ENCODE measurements at places on chromosomes 7 and 10.

DNA sequence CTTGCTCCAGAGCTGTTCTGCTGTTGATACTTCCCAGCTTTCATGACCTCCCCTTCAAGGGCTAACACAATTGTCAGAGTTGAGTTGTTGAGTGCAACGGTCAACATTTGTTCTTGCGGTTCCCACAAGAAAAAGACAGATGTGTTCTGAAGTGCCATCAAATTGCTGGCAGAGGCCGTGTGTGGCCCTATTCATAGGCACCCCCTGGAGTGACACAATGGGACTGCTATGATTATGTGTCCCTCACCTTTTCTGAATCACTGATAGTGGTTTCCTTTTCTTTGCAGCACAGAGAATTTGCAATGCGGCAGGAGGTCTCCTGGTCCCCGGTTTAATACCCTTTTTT, 5.8 kb upstream of the IGFBP1 start:
- no peak for DNase-seq

DNA sequence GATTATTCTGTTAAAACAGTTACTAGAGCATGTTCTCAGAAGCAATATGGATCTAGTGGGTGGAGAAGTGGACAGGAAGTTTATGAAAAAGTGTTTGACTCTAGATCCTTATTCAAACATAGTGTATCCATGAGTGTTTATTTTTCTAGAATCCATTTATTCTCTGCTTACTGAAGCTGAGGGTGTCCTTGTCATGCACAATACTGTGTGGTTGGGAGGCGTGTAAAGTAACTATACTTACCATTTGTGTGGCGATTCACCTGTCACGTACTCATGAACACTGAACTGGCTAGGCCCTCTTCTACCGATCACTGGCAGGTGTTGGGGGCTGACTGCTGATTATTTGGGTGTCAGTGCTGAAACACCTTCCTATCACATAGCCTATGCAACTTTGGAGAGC, 74.0 kb downstream of the POU6F2 start:
- no peak for DNase-seq

- DNase-seq, result no peak
These were observed 219.7 kb downstream of the CREB5 start for GRCh38 chr7:28631995-28632394.

DNA sequence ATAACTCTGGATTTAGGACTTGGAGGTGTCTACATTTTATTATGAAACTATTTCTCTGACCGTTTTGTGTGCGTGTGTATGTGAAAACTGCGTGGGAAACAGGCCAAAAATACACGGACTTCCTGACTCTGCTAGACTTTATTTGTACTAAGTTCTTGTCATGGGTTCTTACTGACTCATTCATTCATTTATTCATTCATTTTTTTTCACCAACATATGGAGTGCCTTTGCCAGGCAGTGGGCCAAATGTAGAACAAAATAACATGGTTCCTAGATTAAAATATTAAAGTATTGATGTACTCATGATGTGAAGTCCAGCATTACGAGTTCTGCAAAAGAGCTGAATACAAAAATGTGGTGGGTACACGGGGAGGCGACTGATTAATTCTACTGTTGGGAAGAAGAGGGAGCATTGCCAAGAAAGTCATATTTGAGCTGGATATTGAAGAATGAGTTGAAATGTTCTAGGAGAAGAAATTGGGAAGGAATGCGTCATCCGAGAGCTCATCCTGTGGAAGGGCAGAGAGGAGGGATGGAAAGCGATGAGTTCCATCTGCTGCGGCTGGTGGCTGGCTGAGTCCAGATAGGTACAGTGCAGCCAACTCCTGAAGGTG, 24.6 kb downstream of the CACNB2 start:
- DNase-seq, result no peak

DNA sequence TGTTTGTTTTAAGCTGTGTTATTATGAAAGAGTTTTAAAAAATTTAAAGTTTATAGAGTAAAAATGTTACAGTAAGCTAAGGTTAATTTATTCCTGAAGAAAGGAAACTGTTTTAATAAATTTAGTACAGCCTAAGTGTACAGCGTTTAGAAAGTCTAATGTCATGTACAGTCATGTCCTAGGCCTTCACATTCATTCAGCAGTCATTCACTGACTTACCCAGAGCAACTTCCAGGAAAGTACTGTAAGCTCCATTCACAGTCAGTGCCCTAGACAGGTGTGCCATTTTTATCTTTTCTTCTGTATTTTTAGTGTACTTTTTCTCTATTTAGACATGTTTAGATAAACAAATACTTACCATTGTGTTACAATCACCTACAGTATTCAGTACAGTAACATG, 126.8 kb downstream of the TPK1 start:
- DNase-seq, result no peak

DNA sequence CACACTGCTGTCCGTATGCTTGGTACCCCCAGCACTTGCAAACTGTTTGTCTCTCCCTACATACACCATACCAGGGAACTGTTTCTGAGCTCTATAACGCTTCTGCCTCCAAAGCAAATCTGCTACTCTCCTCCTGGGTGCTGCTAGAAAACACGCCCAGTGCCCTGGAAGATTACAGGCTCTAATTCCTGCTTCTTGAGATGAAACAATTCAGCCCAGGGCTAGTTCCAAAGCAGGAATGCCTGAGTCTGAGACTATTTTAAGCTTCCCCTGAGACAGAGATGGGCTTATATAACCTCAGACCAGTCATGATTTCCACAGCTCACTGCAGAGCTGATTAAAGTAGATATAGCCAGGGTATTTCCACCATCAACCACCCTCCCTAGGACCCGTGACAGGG, 327.1 kb downstream of the GPR158 start:
- DNase-seq, result no peak

DNA sequence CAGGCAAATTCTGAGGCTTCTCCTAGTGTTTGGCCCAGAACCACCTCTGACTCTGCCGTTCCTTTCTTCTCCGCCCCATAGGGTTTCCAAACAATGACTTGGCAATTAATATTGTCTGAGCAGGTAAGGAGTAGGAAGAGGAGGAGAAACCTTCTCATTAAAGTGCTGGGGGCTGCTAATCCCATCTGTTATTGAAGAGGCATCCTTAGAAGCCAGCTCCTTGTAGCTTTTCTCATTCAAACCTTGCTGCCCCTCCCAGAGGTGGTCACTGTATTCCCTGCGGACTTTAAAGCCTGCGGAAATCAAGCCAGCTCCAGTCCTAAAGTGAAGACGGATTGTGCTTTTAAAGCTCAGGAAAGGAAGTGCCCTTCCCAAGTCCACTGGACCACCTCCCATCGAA, 1.4 kb upstream of the NKX1-2 start:
- no peak for DNase-seq

- DNase-seq, result no peak
These were observed 9.6 kb downstream of the EMX2 start for GRCh38 chr10:117552156-117552631.

DNA sequence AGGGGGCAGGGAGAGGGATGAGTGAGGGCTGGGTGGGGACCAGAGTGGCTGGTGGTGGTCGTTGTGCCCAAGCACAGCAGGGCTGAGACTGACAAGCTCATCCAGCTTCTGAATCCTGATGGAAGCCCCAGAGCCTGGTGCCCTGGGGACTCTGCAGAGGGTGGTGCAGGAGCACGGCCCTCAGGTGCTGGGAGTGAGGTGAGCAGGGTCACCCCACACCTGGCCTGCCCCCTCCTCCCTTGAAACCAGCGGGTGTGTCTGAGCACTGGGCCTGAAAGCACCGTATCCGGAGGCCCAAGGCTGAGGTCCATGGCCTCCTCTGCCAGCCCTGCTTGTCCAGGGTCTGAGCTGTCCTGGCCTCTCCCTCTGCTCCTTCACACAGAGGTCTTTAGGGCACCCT, 218.2 kb downstream of the ZNF248 start:
- no peak for DNase-seq

DNA sequence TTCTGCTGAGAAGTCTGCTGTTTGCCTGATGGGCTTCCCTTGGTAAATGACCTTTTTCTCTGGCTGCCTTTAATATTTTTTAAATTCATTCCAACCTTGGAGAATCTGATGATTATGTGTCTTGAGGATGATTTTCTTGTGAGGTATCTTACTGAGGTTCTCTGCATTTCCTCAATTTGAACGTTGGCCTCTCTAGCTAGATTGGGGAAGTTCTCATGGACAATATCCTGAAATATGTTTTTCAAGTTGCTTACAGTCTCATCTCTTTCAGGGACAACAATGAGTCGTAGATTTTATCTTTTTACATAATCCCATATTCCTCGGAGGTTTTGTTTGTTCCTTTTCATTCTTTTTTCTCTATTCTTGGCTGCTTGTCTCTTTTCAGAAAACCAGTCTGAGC, 208.4 kb downstream of the KIF20B start:
- no peak for DNase-seq

DNA sequence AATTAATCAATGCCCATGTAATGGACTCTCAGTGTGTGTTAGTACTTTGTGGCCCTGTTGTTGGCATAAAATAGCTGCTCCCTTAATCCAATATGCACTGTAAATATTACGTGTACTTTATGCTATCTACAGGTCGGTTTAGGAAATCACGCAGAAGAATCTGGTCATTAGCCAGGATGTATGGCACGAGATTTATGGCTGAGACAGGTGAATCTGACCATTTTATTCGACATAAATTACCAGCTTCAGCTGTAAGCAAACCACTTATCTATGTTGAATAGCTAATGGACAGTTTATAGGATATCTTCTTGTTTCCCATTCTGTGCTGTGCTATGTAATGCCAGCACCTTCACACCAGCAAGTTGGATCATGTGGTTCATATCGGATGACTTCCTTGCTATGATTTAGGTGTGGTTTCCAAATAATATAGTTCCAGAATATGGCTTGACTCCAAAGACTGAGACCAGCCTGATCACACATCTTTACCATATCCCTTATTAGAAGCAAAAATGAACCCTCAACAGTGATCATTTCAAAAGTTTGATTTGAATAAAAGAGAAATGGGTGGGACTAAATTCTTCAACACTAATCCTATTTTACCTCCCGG, 301.4 kb downstream of the AHR start:
- no peak for DNase-seq

DNA sequence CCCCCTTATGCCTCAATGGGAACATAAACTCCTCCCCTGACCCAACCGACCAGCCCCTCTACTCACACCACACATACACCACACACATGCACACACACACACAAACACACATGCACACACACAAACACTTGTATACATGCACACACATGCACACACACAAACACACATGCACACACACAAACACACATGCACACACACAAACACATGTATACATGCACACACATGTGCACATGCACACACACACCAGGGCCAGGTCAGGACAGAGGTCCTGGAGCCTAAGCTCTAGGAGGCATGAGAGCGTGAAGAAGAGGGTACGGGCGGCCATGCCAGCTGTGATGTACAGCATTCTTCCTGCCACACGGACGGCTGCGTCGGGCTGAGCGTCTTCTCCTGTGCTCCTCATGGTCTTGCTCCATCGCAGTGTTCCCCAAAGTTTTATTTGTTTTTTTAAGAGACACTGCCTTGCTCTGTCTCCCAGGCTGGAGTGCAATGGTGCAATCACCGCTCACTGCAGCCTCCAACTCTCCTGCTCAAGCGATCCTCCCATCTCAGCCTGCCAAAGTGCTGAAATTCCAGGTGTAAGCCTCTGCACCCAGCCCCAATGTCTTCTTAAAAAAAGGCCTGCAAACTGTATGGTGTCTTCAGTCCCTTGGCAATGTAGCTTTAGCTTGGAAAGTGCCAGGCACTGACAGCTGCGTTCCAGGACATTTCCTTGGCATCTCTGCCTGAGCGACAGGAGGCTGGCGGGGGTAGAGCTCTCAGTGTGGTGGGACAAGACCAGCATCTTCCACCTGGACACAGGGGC, 38.8 kb upstream of the INPP5A start:
- DNase-seq, result no peak

DNA sequence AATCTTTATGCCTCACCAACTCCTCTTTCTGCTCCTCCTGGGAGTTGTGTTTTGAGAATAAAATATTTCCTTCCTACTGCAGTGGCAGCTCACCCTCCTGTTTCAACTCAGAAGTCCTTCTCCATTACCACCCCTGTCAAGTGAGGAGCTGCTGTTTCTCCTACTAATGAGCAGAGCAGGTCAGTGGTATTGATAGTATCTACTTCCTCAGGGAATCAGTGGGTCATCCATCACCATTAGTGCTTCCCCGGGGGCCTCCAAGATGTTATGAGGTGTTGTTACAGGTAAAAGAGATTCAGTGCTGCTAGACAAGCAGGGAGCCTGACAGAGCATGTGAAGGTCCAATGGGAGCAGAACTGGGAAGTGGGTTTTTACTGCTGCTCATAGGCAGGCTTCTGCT, 795.2 kb downstream of the REEP3 start:
- DNase-seq, result no peak

DNA sequence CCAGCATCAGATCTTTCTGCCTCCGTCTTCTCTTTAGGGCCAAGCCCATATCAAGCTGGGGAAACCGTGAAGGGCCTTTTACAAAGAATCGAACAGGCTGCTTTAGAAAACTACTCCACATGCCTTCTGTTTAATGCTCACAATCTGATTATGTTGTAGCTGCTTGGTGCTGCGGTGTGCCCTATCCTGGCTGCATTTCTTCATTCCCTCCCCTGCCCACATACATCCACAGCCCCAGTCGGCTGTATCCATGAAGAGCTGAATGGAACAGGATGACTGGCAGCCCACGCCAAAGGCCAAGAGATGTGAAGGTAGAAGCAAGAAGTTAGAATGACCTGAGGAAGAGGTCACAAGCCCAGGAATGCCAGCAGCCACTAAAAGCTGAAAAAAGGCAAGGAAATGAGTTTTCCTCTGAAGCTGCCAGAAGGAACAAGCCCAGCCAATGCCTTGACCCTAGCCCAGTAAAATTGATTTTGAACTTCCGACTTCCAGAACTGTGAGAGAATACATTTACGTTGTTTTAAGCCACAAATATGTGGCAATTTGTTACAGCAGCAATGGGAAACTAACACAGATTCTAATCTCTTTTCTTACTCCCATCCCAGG, 22.2 kb downstream of the TAS2R41 start:
- DNase-seq, result no peak

DNA sequence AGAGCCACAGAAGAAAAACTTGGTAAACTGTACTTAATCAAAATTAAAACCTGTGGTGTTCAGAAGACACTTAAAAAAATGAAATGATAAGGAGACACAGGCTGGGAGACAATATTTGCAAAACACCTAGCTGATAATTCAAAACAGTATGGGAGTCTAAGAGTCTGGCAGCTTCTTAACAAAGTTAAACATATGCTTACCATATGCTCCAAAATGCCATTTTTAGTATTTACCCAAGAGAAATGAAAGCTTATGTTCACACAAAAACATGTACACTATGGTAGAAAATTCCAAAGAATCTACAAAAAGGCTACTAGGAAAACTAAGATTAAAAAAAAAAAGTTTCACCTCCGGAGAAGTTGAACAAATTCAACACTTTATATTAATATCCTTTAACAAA, 48.6 kb downstream of the ITGB1 start:
- no peak for DNase-seq

GRCh38 chr7:90690159-90690858, 94.2 kb downstream of the CDK14 start:
- no peak for DNase-seq

- DNase-seq, result no peak
These were observed 329.2 kb downstream of the BBS9 start for GRCh38 chr7:33458581-33458980.

- DNase-seq, result no peak
These were observed 7.2 kb downstream of the ABLIM1 start for GRCh38 chr10:114650831-114651230.

GRCh38 chr10:16583382-16583781, 61.7 kb upstream of the C1QL3 start:
- no peak for DNase-seq

Measured in activated CD4-positive, alpha-beta T cell treated with anti-CD3 and anti-CD28 coated beads, Interleukin-2, amount 50 U/mL, for 1 hour (primary cell).